ENCODE measurements at places on chromosomes 4 and X.
A peak's percentile ranks its signal among the peaks of the same experiment; 100 is the strongest.

DNA sequence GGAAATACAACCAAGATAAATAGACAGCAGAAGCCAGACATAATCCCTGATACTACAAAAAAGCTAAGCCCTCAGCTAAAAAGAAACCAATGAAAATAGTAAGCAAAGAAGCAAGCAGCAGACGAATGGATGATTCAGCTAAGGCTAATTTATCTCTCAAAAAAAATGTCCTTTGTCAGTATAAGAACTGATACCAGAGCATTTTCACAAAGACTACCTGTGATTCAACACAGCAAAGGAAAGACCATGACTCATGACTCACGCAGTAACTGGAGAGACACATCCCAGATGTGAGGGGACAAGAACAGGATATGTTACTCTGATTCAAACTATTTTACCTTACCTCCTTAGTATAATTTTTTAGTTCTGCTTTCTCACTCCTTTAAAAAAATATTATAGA lies 22.7 kb upstream of the TMPRSS11F start:
- DNase-seq: peak; percentile 43

- DNase-seq: no peak
These were observed 11.0 kb upstream of the SH3BP2 start for GRCh38 chr4:2781911-2782310.

GRCh38 chrX:141936080-141936479 lies 32.4 kb downstream of the MAGEC1 start:
- no peak for DNase-seq

GRCh38 chrX:68837119-68837518 lies 8.3 kb downstream of the EFNB1 start:
- DNase-seq: no peak

All from HS-5 (cell line).